ENCODE measurements at places on chromosomes 6 and 20.

DNA sequence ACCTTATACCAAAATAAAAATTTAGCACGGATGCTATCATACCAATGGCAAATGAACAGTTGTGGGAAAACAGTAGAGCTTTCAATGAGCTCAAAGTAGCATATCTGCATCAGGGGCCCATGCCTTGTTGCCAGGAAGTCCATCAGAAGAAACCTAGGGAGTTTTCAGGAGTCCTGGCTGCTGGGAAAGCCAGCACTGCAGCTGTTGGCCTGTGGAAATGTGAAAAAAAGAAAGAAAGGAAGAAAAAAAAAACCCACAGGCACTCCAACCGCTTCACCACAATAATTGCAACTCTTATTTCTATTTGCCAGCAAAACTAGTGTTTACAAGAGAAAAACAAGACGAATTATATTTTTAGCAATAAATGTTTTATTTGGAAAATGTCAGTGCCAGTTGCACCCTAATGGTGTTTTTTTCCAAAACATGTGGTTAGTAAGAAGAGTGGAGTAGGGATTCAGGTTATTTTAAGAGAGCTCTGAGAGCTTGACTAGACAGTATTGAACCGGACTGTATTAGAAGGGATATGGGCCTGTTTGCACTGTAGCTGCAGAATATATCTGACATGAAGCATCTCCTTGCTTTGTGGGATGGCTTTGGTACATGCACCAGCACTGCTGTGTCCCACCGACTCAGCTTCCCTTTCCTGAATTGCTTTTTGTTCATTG, 137.3 kb downstream of the CCDC170 start:
- no peak for DNase-seq

DNA sequence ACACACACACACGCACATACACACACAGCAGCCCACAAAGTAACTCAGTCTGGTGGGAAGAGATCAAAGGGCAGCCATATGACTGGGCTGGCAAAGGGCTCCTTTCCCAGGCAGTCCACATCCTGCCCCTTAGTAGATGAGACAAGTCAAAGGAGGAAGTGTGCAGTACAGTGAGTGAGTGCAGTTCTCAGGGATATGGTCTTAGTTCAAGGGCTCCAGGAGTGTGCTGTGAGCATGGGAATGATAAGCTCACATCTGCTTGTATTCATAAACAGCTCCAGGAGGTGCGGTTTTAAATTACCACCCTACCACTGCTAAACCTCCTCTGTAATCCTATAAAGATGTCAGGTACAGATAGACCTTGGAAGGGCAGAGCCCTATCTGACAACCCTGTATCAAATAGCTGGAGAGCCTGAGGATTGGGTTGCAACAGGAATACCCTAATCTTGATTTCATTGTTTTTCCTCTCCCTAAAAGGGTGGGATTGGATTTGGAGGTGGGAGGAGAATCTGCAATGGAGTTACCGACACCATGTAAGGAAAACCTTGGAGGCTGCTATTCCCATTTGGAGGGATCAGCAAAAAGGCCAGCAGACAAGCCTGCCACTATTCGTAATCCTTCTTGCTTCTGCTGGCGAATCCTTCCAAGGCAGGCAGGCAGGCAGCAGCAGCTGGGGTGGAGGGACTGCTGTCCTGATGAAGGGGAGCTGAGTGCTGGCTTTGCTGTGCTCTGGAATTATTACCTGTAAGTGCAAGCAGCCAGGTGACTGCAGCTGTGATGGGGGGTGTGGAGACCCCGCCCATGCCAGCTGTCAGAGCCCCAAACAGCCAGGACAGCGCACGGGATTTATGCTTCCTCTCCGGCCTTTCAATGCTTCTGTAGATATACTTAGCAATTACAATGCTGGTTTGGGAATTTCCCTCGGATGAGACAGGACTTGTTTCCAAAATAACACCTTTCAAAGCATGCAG, 342.7 kb downstream of the PRL start:
- no peak for DNase-seq

DNA sequence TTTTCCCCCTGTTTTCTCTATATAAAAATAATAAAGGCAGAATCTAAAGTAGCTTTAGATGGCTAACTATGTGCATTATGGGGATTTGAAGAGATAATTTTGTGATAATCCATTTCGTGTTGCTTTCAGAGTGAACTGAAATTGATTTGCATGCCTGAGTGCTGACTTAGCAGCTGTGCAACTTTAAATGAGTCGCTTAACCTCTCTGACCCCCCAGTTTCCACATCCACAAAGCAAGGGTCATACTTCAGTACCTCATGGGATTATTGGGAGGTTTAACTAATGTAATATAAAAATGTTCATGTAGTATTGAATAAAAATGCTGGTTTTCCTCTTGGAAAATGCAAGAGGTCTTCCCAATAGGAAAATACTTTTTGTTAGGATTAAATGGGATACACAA, 63.8 kb upstream of the FABP7 start:
- DNase-seq = no peak

DNA sequence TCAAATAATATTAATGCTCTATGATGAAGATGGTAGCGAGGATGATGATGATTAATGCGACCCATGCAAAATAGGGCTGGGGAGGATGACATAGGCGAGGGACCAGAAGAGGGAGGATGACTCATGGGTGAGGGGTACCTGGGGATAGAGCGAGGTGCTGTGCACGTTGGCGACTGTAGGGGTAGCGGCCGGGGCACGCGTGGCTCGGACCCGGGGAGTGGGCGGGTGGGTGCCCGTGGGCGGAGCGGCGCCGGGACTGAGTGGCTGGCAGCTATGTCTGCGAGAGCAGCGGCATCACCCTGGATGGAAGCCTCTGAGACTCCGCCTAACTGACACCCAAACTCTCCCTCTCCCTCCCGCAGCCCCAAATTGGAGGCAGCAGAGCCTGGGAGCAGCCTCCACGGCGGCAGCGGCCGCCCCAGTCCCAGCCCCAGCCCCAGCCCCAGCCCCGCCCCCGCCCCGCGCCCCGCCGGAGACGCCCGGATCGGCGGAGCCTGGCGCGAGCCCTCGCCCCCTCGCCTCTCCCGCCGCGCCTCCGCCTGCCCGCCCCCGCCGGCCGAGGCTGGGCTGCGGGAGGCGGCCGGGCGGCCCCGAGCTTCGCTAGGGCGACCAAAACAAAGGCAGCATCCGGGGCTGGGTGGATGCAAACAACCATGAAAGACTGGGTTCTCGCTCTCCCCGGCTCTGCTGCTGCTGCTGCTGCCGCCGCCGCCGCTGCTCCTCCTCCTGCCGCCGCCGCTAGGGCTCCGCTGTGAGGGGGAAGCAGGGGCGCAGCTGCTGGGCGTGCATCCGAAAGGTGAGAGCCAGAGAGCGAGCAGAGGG, at the start of gene RIMS1:
Gene RIMS1, plus strand, starts transcription at position 367 of the 822 bp plus-strand sequence. CDS start 474 bp downstream, outside the sequence.
- no peak for DNase-seq

DNA sequence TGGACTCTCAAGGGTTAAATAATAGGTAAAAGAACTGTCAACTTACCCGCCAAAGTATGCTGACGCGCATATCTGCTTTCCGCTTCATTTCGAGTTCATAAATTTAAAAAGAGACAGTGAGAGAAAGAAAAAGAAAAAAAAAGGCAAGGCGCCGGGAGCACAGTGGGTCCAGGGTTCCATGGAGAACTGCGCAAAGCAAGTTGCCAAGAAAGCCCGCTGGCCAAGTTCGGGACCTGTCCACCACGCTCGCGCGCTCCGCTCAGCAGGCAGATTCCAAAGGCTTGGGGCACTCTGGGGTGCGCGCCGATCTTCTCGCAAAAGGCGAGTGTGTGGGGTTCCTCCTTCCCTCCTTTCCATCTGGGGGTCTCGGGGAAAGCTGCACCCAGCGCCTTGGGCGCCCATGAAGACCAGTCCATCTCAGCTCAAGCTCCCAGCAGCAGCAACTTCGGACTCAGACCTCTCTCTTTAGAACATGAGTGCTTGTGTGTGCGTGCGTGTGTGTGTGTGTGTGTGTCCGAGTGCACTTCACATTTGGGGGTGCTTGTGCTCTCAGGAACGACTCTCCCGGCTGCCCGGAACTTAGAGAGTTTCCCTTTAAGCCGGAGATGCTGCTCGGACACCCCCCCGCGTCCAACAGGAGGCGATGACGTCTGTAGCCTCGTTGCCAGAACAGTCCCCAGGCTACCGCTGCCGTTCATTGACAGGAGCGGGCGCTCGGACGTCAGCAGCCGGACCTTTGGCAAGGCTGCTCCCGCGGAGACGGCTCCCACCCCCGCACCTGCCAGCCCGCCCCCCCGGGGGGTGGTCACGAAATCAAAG, 180.0 kb downstream of the TBXT start:
- DNase-seq = no peak
